ENCODE measurements at places on chromosomes 6 and 20.

DNA sequence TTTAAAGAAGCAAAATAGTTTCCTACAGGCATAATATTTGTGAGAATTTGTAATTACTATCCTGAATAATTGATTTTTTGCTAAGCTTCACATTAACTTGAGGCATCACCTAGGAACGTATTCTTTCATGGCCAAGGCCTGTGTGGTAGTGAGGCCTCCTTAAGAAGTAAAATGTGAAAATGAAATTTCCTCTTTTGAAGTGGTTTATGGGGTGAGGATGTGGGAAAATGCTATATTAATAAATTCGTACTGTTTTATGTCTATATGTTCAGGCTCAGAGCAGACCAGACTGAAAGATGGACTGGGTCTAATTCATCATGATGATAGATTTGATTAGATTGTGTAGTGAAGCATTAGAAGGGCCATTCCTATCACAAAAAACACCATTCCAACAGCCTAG lies 33.1 kb downstream of the MYLIP start:
- DNase-seq = no peak

DNA sequence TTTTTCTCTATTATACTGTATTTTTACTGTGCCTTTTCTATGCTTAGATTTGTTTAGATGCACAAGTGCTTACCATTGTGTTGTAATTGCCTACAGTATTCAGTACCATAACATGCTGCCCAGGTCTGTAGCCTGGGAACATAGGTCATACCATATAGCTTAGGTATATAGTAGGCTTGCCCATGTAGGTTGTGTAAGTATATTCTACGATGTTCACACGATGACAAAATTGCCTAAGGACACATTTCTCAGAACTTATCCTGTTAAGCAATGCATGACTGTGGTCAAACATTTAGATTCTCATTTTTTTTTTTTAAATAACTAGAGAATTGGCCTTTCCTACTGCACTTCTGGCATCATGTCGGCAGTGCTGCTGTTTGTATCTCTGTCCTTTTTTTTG lies 253.7 kb upstream of the SUPT3H start:
- DNase-seq = no peak

DNA sequence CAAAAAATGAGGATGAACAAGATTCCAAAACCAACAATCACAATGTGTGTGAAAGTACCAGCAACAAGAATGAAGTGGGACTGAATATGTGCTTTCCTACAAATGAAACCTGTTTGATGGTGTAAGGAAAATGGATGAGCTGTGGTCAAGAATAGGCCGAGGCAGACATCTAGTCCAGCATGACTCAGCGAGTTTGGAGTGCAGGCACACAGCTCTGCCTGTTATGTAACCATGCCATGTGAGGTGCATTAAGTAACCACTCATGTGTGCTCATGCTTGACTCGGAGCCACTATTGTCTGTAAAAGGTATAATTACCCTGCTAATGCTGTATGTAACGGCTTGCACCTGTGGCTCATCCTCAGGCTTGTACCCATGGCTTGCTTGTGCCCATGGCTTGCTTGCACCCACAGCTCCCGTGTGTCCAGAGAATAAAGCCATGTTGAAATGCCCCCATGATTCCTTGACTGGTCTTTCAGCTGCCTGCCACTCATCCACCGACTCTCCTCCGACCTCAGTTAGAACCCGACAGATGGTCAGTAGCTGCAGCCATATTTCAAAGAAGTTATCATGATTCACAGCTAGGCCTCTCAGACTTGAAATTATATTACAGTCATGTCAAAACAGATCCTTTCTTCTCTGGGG lies 98.7 kb downstream of the BACH2 start:
- no peak for DNase-seq

- DNase-seq = no peak
These were observed 877.5 kb downstream of the TFAP2A start for GRCh38 chr6:9537381-9537780.

DNA sequence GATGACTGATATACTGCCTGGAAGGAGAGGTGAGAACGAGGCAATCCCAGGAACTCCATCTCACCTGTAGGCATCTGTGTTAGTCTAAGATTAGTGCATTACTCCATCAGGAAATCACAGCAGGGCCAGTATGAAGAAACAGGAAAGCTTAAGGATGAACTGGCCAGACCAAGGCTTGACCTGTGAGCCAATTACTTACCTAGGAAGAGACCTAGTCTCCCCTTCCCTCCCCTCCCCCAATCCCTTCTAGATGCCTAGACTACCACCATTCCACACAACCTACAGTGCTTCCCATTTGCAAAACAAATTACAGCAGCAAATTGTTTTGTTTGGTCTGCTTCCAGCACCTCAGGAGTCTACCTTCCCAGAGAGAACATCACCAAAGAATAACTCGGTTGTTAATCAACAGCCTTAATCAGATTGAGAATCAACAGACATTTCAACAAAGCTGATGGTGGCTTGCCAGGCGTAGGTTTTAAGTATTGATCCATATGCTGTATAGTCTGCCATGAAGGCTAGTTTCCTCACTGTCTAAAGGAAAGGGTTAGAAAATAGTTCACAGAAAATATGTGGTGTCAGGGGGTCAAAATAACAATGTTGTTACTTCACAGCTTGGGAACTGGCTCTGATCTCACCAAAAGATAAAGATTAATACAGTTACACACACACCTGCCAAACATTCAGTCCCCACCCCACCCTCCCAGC lies 10.1 kb downstream of the PKHD1 start:
- DNase-seq = no peak

DNA sequence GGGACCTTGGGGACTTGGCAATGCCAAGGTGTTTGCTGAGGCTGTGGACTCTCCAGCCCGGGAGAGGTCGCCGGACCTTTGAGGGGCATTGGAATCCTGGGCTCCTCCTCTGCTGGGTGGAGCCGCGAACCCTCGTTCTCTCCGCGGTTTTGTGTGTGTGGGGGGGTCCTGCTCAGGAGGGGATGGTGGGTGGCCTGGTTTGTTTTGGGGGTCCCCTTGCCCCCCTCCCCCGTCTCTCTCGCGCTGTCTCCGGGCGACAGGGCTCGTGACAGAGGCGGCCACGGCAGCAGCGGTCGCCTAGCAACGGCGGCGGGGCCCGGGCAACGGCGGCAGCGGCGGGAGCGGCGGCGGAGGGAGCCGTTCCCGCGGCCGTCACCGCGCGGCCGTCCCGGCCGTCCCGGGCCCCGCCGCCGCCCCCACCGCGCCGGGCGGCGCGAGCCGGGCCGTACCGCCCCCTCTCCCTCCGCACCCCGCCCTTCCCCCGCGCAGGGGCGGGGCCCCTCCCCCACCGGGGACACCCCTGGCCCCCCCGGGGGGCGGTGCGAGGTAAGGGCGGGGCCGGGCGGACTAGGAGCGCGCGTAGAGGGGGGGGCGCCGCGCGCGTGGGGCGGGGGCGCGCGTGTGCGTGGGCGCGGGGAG lies 7.8 kb downstream of the SYNGAP1 start:
- peak; percentile 18 for DNase-seq

DNA sequence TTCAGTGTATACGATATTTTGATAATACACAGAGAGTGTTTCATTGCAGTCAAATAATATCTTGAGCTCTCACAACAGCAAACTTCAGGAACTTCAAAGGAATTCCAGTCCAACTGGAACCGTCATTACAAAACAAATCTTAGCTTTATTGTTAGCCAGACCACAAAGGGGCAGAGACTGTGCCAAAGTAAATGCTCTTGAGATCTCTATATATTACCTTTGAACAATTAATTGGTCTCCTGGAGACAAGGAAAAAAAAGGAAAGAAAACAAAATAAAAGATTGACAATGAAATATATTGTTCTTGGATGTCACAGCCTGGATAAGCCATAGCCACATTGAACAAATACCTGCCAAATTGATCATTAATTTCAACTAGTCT lies 70.0 kb downstream of the FOXC1 start:
- no peak for DNase-seq

GRCh38 chr6:7939864-7940228 lies 29.3 kb upstream of the TXNDC5 start:
- DNase-seq = no peak

GRCh38 chr6:140441256-140441655 lies 1066.8 kb upstream of the CITED2 start:
- peak; percentile 6 for DNase-seq

DNA sequence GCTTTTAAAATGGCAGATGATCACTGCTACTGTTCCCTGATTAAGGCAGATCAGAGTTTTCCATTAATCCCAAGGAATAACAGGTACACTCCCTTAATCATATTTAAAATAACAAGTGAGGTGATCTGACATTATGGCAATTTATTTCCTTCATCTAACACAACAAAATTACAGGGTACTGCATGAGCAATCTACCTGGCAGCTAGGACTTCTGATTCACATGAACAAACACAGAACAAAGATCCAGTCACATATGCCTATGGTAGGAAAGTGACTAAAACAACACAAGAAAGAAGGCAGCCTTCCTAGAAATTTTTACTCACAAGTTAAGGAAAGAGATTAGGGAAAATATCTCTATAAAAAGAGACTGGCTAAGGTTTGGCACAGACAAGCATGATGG lies 33.2 kb downstream of the MAP7 start:
- DNase-seq = no peak

- DNase-seq = no peak
These were observed 117.0 kb downstream of the PCSK2 start for GRCh38 chr20:17343656-17344452.

DNA sequence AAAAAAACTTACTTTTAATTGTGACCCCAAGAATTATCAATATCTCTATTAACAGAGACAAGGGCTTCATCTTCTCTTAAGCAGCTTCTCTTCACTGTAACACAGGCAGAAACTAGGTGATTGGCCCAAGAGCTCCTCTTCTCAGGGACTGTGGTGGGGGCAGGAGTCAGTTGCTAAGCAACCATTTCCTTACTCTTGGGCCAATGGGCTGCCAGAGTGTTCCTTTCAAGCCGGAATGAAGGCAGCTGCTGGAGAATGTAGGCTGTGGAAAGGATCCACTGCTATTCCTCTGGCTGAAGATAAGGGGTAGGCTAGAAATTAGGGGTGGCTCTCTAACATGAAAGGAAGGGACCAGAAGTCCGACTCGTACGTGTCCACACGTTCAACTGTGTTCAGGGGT lies at the start of gene SEL1L2:
SEL1L2 (minus strand) TSS at position 150 of the 400 bp plus-strand sequence; CDS start at position 70, 80 bp downstream.
- DNase-seq = peak; percentile 36

DNA sequence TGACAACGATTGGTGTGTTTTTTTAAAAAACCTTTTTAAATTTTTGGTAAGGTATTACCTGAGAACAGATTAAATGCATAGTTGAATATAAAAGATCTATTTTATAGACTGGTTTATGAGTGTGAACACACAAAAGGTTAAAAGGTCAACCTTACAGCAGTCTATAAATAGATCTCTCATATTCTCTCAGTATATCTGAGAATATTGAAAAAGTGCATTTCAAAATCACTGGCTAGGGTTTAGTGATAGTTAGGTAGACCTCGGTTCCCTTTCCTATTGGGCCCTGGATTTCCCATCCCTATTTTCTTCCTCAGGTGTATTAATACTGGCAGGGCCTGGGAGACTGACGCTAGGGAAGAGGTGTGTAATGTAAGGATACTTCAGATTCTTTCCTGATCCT lies 723 bp upstream of the ZNF451 start:
- peak; percentile 26 for DNase-seq

- DNase-seq = no peak
These were observed 859.7 kb downstream of the EPHA7 start for GRCh38 chr6:92559611-92560010.

- no peak for DNase-seq
These were observed 67.8 kb downstream of the SCAND1 start for GRCh38 chr20:35886537-35886936.

DNA sequence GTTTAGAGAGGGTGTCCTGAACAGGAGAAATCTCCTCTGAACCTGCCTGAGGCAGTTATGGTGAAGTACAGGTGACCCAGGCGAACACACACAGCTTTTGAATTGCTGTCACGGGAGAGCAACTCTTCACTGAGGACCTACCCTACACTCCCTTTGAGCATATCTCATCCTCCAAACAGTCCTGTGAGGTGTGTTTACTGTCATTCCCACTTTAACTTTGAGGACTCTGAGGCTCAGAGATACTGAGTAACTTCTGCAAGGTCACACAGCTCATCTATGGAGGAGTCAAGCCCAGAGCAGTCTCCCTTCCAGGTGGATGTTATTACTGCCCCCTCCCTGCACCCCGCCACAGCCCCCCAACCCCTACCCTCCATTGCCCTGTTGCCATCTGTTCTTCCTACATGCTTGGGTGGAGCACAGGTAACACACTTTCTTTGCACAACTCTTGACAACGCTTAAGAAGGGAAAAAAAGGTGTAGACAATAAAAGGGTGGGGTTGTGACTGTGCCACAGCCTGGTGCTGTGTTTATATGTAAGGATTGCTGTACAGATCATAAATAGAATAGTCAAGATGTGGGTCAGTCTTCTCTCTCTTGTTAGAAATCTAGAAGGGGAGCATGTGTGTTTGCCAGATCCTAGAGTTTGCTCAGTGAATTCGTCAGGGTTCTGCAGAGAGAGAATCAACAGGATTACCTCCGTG lies 4.3 kb upstream of the TRAF3IP2 start:
- DNase-seq = no peak

DNA sequence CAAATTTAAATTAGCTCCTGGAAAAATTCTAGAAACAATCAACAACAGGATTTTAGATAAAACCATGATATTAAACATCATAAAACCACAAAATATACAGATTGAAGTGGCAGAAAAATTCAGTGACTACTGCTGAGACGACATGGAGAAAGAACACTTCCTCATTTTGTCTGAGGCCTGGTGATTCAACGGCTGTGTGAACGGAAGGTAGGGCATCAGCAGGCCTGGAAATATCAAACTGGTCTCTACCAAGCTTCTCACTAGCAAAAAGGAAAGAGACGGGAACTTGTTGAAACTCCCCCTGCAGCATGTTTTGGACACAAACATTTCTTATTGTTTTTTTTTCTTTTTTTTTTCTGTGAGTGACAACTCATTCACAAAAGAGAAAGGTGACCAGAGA lies 58.0 kb upstream of the AHI1 start:
- DNase-seq = no peak

GRCh38 chr20:33731693-33732165 lies at the start of gene ZNF341:
ZNF341 (plus strand) TSS chr20:33731996; CDS start chr20:33732022, 26 bp downstream.
- DNase-seq = peak; percentile 97

DNA sequence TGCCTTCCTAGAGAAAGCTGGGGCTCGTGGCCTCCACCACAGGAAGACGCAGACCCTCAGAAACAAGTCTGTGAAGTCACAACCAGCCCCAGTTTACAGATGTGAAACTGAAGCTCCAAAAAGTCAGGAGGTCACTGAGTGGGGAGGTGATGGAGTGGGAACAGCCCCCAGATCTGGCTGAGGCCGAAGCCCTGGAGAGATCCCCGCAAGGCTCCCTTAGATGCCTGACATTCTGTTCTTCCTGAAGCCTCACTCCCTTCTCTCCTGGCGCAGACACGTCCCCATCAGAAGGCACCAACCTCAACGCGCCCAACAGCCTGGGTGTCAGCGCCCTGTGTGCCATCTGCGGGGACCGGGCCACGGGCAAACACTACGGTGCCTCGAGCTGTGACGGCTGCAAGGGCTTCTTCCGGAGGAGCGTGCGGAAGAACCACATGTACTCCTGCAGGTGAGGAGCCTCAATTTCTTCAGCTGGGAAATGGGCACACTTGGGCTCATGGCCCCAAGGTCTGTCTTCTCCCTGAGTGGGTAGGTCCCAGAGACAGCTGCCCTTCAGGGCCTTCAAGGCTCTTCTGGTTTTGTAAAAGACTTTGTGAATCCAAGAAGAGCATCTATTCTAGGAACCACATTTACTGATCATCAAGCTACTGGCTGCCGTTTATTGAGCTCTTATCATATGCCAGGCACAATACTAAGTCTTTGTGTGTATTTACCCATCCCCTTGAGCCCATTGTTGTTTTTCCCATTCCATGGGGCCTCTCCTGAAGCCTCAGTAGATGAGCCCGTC lies 50.5 kb downstream of the HNF4A start:
- no peak for DNase-seq
